ENCODE measurements at places on chromosomes 16 and 17.

GRCh38 chr17:73952480-73953205 lies 250.8 kb upstream of the RPL38 start:
- peak; percentile 11 for DNase-seq

GRCh38 chr16:47060596-47060995 lies 83.1 kb downstream of the NETO2 start:
- DNase-seq, result no peak

DNA sequence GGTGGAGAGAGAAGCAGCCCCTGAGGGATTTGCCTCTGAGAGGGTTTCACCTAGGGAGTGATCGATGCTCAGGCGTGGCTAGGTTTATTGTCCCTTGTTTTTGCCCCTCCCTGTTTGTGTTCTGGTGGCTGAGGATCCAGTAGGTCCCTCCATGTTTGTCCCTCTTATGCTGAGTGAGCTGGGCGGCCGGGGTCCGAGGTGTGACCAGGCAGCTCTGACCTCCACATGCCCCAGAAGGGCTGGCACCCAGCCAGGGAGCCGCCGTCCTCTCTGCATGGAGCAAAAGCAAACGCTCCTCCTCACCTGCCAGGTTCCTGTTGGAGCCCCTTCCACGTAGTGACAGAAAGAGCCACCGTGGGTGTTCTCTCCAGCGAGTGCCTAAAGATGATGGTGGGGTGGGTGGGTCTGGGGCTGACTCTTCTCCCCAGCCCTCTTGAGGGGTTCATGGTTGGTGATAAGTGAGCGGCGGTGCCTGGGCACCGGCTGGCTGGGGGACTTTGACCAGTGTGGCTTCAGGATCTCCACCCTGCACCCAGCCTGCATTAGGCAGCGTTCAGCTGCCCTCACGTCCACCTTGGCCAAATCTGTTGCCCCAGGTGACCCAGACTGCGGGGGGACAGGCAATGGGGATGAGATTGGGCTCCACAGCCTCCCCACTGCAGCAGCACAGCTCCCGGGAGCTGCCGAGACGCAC lies 14.1 kb upstream of the NUDT16L1 start:
- no peak for DNase-seq

GRCh38 chr16:11423315-11424117 lies 78.3 kb downstream of the RMI2 start:
- DNase-seq, result no peak

DNA sequence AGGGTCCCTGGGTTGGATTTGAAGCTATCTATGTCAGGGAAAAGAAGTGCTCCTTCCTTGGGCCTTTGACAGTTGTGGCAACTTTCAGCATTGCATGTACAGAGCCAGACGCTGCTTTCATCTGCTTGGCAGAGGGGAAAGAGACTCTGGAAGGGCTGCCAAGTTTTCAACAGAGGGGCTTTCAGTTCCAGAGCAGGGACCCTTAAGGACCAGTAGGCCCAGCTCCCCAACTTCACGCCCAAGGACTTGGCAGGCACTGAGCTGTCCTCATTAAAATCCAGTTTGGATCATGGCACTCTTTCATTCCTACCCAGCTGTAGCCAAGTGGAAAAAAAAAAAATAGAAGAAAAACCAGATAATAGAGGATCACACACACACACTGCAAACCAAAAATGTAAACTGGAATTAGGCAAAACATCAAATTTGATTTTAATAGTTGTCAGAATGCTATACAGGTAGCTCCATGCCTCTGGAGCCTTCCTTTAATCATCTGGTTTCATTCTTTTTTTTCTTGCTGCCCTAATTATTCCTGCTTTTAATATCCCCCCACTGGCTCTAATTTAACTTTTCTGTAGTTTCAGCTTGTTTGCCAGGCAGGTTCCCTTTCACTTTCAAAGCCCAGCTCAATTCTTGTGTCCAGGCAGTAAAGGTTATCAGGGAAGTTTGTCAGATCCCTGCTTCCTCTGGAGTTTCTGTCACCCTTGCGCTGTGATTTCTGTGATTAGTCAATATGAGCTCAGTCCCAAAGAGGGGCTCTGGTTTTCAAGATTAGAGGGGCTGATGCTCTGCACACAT lies 702.6 kb upstream of the CDH8 start:
- no peak for DNase-seq

DNA sequence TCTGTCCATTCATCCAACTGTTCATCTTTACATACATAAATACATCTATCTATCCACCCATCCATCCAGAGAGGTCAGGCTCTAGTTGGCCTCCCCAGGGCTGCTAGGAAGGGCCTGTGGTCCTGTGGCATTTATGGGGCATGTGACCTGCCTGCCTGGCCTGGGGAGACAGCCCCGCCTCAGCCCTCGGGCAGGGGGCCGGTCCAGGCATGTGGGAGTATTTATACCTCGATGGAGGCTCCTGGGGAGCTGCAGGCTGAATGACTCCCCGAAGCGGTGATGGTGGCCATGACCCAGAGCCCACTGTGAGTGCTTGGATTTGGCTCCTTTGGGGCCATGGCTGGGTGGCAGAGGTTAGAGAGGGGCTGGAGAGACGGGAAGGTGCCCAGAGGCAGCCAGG lies 7.3 kb downstream of the FOXN1 start:
- no peak for DNase-seq

DNA sequence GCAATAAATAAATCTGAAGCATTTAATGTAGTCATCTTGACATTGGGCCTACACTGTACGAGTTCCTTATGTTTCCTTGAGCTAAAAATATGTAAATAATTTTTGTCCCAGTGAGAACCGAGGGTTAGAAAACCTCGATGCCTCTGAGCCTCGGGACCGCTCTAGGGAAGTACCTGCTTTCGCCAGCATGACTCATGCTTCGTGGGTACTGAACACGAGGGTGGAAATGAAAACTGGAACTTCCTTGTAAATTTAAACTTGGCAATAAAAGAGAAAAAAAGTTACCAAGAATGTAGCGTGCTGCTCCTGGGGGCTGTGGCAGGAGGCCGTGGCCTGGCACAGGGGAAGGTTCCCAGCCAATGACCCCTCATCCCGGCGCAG lies 74.1 kb downstream of the SOCS1 start:
- DNase-seq, result no peak

DNA sequence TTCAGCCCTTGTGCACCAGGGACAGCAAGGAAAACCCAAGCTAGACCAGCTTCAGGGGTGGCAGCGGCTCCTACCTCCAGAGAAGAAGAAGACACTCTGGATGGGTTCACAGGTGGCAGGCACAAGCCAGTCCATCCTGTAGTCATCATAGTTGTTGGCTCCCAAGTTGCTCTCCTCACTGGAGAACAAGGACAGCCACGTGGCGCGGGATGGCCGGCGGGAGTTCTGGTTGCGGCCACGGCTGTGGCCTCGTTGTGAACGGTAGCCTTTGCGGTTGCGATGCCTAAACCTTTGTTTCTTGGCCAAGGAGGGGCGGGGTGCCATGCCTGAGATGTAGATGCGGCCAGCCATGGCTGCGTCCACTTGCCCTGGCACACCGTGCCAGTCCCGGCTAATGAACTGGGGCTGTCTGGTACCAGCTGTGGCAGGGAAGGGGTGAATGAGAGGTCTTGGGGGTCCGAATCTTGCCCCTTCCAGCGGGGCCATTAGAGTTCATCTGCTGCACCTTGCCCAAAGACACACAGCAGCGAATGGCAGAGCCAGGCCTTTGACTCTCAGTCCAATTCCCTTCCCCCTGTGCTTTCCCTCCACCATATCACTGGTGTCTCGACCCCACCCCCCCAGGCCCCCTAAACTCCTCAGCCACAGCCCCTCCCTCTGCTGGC lies 2.3 kb downstream of the VTN start:
- no peak for DNase-seq

DNA sequence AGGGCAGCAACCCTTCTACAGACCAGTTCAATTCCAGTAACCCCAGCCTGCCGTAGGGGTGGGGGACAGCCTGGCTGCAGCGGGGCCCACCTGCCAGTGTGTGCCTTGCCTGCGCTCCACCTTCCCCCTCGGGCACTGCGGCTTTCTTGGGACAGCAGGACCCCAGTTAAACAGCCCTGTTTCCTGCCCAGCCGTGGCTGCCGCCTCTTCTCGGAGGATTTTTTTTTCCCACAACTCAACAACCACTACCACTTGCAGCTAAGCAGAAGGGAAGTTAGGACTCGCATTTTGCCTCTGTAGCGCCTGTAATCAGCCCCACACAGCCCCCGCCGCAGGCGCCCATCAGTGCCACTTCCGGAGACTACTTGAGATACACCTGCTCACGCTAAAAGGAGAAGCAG lies 76.1 kb downstream of the RAI1 start:
- DNase-seq, result no peak

- no peak for DNase-seq
Observed at GRCh38 chr17:79930062-79930876, 91.0 kb upstream of the CBX4 start.

- DNase-seq, result no peak
Observed at GRCh38 chr17:17275971-17276370, 5.1 kb downstream of the COPS3 start.

DNA sequence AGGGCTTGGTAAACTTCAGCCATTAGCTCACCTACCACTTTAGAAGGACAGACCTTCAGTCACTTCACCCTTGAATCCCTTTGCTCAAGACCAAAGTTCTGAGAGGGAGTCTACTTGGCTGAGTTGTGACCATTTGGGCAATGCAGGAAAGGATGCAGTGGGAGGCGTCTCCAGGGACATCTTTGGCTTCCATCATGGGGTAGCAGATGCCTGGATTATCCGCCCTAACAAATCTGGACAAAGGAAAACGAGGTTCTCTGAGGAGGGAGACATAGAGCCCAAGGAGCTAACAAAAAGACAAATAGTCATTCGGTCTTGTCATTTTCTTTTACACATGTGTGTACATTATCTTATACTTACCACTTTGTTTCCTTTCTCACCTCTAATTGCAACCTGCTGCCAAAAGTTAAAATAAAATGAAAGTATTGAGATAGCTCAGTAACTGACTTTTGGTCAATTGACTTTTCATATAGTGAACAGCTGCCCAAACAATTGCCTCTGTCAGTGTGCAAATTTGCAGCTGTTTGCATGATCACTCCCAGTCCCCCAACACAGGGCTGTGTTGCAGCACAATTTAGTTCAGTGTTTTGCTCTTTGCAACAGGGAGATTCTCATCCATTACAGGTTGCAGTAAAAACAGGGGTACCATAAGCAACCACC lies 108.9 kb upstream of the EEF2KMT start:
- DNase-seq, result no peak

DNA sequence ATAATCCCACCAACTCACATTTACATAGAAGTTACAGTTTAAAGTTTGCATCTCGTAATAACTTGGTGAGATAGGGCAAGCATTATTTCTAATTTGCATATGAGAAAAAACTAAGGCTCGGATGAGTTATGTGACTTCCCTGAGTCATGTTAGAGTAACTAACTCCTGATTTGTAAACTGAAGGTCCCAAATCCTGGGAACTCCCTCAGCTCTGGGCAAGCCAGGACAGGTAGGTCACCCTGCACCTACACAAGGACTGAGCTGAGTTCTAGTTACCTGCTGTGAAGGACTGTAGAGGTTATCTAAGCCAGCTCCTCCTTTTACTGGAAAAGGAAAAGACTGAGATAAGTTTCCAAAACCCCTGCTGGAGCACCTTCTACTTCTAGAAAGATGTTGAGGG lies 92.1 kb upstream of the HLF start:
- no peak for DNase-seq

- DNase-seq, result no peak
Observed at GRCh38 chr16:1258225-1258600, 2.3 kb downstream of the TPSD1 start.

- DNase-seq, result no peak
Observed at GRCh38 chr16:81975637-81976036, 35.6 kb downstream of the SDR42E1 start.

DNA sequence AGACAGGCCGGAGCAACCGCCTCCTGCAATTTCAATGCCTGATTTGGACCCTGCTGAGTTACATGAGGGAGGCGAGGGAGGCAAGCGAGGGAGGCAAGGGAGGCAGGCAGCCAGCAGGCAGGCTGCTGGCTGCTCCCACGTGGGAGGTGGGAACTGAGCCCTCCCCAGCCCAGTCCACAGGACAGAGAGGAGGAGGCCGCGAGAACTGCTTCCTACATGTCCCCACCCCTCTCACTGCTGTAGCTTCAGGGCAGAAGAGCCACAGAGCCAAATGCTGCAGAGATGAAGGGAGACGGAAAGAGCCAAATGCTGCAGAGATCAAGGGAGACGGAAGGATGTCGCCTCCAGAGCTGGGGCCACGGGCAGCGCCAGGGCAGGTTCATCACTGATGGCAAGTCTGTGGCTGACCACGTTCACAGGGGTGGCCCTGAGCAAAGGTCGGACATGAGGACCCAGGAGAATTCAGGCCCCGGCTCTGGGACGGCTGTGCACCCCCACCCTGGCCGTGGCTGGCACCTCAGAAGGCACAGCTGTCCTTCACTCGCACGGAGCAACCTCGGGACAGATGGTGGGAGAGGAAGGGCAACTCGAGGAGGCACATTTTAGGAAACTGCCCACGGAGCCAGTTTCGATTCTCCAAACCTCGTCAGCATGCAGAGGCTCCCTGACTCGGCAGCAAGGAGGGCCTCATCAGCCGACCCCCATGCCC lies 21.5 kb downstream of the RPH3AL start:
- no peak for DNase-seq

GRCh38 chr16:81005610-81006161 lies 999 bp downstream of the CMC2 start:
- DNase-seq, result no peak

GRCh38 chr16:56907401-56907800 lies 24.5 kb upstream of the HERPUD1 start:
- DNase-seq, result no peak

- DNase-seq, result no peak
Observed at GRCh38 chr16:54120846-54121480, 165.6 kb downstream of the IRX3 start.

GRCh38 chr17:82446649-82447048 lies 3.9 kb downstream of the CYBC1 start:
- no peak for DNase-seq

- no peak for DNase-seq
Observed at GRCh38 chr16:65697065-65697464, 575.2 kb upstream of the CDH11 start.

GRCh38 chr17:1711804-1712203 lies 1.6 kb upstream of the TLCD2 start:
- DNase-seq, result no peak

- DNase-seq, result no peak
Observed at GRCh38 chr17:33090806-33091205, 99.2 kb downstream of the SPACA3 start.
